ENCODE measurements at places on chromosomes 3 and 15.

DNA sequence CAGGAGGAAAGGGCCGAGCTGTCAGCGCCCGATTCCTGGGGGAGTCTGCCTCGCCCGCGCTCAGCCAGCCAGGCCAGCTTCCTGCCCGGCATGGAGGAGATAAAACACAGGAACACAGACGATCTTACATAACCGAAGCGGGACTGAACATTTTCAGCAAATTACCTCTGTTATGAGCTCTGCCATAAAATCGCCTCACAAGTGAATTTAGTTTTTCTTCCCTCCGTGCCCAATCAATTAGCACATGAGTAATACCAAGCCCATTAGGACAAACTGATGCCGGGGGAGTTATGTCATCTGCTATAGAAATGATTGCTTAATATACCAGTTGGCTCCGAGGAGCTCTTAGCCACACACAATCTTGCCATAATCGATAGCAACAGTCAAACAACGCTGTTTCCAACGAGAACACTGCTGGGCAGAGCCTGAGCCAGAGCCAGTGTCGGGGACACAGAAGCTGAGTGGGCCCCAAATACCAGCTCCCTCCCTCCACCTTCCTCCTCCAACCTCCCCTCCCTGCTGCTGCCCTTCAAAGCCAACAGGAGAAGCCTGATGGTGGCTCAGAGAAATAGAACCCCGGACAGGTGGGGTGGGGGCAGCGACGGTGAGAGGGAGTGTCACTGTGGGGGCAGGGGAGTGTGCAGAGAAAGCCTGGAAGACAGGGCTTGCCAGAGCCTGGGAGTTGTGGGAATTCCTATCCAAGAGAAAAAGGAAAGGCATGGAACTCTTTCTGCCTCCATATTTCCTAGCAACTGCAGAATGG, 279.4 kb upstream of the TLE3 start:
- DNase-seq = no peak

DNA sequence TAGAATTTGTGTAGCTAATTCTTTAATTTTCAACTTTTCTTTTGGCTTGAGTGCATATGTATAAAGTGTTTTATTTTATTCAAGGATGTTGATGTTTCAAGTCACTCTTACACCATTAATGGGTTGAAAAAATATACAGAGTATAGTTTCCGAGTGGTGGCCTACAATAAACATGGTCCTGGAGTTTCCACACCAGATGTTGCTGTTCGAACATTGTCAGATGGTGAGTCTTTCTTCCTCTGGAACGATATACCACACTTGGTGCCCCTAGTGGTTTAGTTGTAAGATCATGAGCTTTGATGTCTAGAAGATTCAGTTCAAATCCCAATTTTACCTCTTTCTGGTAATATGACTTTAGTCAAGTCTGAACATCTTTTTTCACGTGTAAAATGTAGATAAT, 119.3 kb downstream of the HCN4 start:
- no peak for DNase-seq

DNA sequence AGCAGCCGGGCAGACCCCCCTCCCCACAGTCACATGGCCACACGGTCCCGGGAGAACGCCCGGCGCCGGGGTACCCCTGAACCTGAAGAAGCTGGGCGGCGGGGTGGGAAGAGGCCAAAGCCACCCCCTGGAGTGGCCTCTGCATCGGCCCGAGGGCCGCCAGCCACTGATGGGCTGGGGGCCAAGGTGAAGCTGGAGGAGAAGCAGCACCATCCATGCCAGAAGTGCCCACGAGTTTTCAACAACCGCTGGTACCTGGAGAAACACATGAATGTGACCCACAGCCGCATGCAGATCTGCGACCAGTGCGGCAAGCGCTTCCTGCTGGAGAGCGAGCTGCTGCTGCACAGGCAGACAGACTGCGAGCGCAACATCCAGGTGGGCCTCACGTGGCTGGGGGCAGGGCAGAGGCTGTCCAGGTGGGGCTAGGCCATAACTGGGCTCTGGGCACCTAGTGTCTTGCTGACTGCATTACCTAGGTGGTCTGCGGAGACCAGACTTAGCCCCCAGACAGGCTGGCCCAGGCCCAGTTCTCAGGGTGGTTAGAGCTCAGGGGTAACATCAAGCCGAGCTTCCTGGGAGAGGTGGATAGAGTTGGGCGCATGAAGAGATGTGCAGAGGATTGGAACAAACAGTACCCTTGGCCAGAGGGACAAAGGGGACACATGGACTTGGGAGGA, 6.1 kb downstream of the ZBTB47 start:
- no peak for DNase-seq

DNA sequence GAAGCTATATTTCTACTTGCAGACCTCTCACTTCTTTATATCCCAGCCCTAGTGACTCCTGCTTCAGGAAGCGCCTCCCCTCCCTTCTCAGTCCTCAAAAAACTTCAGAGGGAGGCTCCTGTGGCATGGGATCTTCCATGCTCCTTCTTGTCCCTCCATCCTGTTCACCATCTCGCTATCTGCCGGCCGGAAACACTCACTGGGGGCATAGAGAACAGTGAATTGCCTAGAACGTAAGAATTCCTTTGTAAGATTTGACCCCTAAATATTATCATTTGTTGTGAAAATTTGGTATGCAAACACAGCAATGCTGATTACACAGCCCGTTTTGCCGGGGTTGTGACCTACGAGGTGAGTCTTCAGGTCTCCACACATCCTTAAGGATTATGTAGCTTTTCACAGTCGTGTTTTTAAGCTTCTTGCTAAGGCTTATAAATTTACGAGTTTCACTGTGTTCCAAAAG, 218.7 kb upstream of the ATP10A start:
- DNase-seq = no peak

- DNase-seq = no peak
These were observed 292.0 kb downstream of the NFKBIZ start for GRCh38 chr3:102141096-102141927.

Measured in T follicular helper cell (primary cell).